B cell (primary cell): ENCODE measurements at places on chromosomes 4 and X.

DNA sequence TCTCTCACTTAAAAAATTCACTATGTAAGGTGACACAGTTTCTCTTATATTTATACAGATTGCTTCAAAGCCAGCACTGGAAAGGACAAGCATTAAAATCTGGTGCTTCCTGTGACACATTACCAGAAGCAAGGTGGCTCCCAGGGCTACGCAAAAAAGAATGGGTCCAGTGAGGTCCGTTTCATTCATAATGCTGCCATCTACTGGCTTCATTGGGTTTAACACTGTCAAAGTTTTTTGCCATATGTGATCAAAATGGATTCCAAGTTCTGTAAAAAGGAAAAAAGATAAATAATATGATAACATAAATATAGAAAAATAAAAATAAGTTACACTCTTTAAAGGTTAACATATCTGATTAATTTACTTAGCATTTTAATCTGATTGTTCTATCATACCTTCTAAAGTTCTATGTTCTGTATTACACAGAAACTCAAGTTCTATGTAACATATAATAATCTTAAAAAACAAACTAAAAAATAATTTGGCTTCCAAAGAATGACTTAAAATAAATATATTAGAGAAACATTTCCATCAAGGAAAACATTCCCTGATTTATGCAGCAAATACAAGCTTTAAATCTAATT, 22.1 kb downstream of the YIPF7 start:
- peak; percentile 60 for DNase-seq

- no peak for DNase-seq
Measured at GRCh38 chrX:38112566-38112965, 106.2 kb downstream of the SYTL5 start.

DNA sequence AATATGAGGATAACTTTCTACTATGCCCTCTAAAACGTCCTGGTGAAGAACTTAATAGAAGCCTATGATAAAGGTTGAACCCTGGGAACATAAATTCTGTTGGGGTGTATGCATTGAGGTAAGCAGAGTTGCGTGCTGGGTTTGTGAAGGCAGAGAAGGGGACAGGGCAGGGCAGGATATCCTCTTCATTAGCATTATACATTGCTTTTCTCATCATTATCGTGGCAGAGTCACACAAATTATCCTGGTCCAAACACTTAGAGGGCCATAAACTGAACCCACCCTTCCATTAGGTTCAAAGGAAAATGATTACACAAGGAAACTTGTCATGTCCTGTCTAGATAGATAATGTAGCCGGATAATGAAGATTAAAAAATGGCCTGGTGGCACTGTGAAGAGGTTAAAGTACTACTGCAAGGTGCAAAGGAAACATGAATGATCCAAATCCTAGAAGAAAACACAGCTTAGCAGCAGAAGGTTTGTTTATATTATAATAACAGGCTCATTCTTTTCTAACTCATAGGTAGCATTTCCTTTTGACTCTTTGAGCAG, 189.1 kb downstream of the SPCS3 start:
- no peak for DNase-seq

DNA sequence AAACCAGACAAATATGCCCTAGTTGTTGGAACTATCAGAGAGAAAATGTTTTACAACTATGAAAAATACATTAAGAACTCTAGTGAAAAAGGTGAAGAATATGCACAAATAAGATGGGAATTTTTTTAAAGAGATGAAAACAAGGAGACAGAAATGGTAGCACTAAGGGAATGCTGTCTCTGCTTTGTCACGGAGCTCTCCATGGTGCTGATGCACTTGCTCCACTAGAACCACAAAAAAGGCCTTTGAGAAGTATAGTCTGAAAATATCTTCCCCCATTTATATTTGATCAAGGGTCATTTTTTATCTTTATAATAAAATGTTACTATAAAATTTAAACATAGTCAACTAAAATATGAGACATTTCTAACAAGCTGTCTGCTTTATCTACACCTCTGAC, 1655.5 kb upstream of the AGA start:
- DNase-seq: no peak

DNA sequence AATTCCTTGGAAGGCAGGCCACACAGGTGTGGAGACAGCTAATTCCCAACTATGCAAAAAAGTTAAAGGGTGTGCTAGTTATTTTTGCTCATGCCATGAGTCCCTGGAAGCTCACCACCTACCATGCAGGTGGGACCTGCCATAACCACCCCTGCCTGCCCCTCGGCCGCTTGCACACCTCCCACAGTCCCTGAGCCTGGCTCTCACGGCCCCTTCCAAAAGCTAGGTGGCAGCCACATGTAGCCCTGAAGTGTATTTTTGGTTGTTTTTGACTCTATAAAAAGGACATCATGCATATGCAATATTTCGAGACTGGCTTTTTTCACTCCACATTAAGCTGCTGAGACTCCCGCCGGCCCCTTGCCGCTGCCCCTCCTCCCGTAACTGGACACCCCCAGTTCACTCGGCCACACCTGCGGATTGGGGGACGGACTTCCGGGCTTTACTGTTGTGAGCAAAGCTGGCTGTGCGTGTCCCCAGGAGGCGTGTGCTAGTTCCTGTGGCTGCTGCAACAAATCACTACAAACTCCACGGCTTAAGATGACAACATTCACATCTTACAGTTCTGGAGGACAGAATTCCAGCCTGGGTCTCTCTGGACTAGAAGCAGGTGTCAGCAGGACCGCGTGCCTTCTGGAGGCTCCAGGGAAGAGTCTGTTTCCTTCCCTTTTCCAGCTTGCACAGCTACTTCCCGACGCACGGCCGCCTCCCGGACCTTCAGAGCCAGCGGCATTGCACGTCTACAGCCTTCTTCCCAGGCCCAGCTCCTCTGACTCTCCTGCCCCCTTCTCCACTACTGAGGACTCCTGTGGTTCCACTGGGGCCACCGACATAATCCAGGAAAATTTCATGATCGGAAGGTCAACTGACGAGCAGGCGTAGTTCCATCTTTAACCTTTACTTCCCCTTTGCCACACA, 24.8 kb downstream of the ZFYVE28 start:
- DNase-seq: peak; percentile 30
